ENCODE measurements at places on chromosomes 16 and 17.

DNA sequence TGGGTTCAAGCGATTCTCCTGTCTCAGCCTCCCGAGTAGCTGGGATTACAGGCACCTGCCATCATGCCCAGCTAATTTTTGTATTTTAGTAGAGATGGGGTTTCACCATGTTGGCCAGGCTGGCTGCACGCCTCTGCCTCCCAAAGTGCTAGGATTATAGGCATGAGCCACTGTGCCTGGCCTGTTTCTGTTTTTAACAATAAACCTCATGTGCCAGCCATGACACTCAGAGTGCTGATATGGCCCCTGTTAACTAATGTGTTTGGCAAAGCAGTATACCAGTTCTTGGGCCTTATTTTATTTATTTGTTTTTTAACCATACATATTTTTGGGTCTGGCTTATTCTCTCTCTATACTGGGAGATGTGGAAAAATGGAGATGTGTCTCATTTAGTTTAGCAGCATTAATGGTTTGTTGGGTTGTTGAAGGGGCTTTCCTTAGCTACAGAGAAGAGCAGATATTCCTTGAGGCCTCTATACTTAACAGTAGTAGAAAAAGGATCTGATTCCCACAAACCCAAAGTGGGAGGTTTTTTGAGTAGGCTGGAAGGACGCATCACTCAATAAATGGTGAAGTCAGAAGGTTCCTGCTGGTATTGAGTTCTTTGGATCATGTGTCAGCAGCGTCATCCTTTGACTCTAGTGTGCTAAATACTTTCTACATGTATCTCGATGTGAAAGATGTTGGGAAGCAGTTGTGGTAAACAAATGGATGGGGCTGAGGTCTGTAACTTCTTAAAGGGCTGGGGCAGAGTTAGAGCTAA, 16.2 kb upstream of the CDK5R1 start:
- no peak for DNase-seq

DNA sequence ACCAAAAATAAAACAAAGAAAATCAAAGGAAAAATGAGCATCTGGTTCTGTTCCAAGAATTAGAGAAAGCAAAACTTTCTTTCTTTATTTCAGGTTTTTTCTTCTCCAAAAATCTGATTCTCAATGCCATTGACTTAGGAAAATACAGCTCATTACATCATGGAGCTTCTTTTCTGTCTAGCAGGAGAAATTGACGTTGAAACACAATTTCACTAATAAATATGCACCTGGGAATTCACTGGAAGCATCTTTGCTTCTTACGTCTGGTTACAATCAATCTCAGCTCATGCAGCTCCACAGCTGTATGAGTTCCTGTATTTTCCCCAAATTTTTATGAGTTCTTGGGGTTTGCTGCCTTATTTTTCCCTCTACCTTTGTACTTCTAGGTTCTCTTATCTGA, 1568.6 kb upstream of the GOT2 start:
- no peak for DNase-seq

DNA sequence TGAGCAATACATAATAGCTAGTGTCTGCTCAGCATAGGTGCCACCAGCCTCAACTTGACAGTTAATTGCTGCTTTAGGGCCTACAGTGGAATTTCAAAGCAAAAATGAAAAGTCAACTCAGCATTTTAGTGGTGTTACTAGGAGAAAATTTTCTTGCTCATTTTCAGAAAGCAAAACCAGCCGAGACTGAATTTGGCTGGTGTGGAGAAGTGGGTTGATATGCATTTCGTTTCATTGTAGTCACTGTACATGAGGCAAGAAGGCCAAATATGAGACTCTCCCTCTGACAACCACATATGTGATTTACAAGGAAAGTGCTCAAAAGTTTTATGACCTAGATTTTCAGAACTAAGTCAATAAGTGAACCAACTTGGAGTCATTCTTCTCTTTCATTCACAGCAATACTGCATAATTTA, 54.0 kb downstream of the DUSP14 start:
- DNase-seq: no peak

GRCh38 chr17:77693776-77694175, 264.7 kb upstream of the TNRC6C start:
- DNase-seq: no peak

DNA sequence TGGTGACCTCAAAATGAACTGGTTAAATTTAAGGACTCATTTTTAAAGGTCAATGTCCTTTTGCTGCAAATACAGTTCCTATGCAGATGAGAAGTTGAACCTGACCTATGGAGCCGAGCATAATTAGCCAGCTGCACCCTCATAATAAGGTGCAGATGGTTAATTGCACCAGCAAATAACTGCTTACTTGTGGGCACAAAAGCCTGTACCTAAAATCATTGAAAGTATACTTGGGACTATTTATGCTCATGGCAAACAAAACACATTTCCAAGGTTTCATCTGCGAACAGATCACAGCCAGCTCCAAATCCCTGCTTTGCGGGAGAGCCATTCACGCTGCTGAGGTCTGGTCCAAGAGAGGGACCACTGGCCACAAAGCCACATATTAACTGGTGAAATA, 13.0 kb downstream of the HYDIN start:
- DNase-seq: no peak
